CD4-positive, alpha-beta memory T cell (primary cell): ENCODE measurements at places on chromosomes 2 and 18. TPM values are rescaled to one million over a fixed set of nuclear protein-coding genes. Genes with fewer than 3 reads are reported as not detected.

ALPP gene
- not detected for total RNA-seq

CHRND gene
- total RNA-seq = not detected

RAX gene
- total RNA-seq = not detected

GRCh38 chr2:176558574-176559140 is 289.4 kb downstream of the MTX2 start:
- no peak for DNase-seq
- peaks cover 7% of the 10 kb centered on the region for H3K4me1 ChIP-seq
- no peaks in the 10 kb centered on the region for H3K36me3 ChIP-seq
- no peak overlapping the region for H3K27ac ChIP-seq
- no peaks in the 10 kb centered on the region for H3K27me3 ChIP-seq

GRCh38 chr2:238133499-238134392 is 4.7 kb upstream of the KLHL30 start:
- no peaks in the 10 kb centered on the region for H3K4me1 ChIP-seq
- H3K4me3 ChIP-seq = no peak overlapping the region
- no peak overlapping the region for H3K27ac ChIP-seq
- no peak for DNase-seq
- no peaks in the 10 kb centered on the region for H3K27me3 ChIP-seq
- H3K36me3 ChIP-seq = no peaks in the 10 kb centered on the region

DNA sequence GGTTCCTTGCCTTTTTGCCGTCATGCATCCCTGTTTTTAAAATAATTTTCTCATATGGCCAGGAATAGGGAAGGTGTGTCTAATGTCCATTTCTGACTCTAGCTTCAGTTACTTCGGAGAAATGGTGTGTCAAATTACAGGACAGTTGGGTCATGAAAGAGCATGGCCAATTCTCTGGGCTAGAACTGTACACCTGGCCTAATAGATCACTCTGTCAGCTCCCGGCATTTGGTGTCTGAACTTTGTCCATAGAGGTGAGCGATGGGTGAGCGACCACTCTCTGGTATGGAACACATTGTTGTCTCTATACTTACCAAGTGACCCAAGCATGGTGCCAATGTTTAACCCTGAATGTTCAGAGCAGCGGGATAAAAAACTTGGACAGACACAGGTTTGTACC is 38.3 kb upstream of the ASB18 start:
- no peaks in the 10 kb centered on the region for H3K36me3 ChIP-seq
- H3K4me1 ChIP-seq = no peaks in the 10 kb centered on the region
- no peak for DNase-seq
- no peaks in the 10 kb centered on the region for H3K27me3 ChIP-seq
- no peak overlapping the region for H3K4me3 ChIP-seq

- no peak overlapping the region for H3K4me3 ChIP-seq
- no peaks in the 10 kb centered on the region for H3K4me1 ChIP-seq
- H3K27me3 ChIP-seq = no peaks in the 10 kb centered on the region
- no peaks in the 10 kb centered on the region for H3K36me3 ChIP-seq
- H3K27ac ChIP-seq = no peak overlapping the region
- no peak for DNase-seq
Measured at GRCh38 chr2:6510532-6510931, 355.2 kb downstream of the CMPK2 start.
